ENCODE measurements at places on chromosomes 3 and 15.

DNA sequence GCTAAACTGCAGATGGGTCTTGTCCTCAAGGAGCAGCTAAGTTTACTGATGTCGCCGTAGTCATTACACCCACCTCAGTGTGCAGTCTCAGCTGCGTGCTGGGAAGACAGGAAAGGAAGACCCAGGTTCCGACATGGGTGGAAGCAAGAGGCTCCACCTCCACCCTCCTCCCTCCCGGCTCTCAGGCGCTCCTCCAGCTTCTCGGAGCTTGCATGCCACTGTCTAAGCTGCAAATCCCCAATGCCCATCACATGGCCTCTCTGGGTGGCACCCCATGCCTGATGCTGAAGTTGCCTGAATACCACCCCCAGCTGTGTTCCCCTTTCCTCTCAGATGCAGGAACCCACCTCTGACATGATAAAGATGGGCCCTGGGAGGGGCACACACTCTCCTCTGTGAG, 58.5 kb downstream of the MGLL start:
- DNase-seq = no peak

DNA sequence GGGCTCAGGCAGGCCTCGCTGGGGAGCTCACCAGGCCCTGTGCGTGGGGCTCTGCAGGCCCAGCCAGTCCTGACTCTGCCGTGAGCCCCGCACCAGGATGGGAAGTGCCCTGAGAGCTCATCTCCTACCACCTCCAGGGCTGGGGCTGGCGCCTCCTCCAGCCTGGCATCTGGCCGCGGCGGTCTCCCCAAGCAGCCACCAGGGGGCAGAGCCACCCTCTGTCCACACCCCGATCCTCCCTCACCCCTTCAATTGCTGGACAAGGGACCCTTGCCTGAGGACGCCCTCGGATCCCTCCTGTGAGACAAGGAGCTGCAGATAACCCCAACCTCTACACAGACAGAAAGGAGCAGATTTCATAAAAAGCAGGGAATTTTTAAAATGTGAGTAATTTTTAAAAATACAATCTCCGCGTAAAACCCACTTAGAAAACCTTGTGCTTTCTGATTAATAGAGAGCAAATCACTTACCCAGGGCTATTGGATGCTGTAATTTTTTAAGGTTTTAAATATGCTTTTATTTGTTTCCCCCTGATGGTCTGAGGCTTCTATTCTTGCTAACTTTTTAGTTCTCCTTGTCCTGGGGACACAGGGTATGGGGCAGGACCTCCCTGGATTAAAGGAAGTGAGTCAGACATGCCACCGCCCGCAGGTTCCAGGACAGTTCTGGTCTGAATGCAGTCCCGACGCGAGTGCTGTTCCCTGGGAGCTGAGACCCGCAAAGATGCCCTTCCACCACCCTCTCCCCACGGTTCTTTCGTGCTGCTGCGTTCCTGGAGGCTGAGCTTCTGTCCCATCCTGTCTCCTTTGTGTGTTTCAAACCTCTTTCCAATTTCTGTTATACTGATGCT, 52.3 kb upstream of the CHRNA7 start:
- DNase-seq = no peak

- no peak for DNase-seq
These were observed 843.9 kb downstream of the TUSC7 start for GRCh38 chr3:117553461-117553860.

- DNase-seq = no peak
These were observed 63.8 kb upstream of the GLCE start for GRCh38 chr15:69096626-69097025.

GRCh38 chr3:81277853-81278252, 483.6 kb downstream of the GBE1 start:
- DNase-seq = no peak

DNA sequence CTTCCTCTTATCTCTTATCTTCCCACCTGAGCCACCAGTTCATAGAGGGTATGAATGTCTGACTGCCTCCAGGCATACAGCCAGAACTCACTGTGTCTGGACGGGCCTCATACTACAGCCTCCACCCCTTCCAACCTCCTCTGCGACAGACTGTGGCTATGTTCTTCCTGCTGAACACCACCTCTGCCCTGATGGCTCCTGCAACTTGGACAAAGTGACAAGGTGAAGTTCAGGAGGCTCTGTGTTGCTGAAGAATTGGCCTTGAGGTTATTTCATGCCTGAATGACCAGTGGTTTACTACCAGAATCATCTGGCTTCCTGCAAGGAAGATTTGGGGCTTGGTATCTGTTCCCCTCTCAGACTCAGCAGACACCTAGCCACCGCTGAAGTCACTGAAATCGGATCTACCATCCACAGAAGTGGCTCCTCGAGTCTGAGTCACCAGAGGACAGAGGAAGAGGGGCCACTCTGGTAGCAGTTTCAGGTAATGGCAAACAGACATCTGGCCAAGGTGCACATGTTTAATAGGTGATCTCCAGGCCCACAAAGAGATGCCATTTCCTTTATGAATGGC, 14.2 kb upstream of the ULK3 start:
- no peak for DNase-seq

GRCh38 chr3:193962986-193963685, 172.8 kb upstream of the HES1 start:
- DNase-seq = no peak

- no peak for DNase-seq
These were observed 49.9 kb downstream of the KY start for GRCh38 chr3:134600685-134601463.

DNA sequence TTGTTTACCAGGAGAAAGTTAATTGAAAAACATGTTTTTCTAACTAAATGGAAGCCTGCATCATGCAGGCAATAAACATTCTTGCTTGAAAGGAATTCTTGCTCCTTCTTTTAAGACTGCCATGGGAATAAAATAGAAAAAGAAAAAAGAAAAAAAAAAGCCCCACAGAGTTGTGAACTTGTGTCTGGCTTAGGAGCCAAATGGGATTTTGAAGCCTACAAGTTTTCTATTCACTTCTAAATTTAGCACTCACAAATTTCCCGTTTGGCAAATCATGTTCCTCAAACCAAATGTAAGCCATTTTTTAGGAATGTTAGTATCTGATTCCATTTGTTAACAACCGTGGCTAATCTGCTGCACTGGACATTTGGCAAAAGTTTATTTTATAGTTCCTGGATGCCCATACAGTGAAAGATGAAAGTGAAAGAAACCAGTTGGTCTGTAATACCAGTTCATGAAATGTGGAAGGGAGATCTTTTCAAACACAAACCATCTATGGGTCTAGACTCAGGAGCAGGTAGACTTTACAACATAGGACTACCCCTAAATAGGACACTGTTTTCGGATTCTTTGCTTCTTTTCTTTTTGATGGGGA, 133.8 kb upstream of the GMNC start:
- DNase-seq = no peak

DNA sequence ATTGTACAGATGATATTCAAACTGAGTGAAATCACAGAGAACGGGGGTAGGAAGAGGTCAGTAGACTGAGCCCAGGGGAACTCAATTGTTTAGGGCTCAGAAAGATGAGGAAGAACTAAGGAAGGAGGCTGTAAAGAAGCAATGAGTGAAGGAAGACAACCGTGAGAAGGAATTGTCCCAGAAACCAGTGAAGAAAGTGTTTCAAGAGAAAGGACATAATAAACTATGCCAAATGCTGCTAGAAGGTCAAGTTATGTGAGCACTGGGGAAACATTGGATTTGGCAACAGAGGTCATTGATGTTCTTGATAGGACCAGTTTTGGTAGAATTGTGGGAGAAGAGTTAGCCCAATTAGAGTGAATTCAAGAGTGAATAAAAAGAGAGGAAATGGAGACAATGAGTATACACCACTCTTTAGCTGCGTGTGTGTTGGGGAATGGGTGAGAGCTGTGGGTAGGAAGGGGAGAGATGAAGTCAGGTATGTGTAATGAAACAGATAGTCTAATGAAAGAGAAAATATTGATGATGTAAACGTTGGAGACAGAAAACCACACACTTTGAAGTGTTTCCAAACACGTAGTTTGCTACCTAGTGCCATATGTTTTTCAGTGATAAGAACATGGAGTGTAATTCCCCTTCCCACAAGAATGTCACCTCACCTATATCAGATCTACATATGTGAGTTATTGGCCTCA, 42.5 kb upstream of the MME start:
- DNase-seq = no peak

GRCh38 chr3:168251371-168251770, 155.6 kb upstream of the GOLIM4 start:
- no peak for DNase-seq

GRCh38 chr3:41362638-41363559, 163.6 kb downstream of the CTNNB1 start:
- DNase-seq = no peak

DNA sequence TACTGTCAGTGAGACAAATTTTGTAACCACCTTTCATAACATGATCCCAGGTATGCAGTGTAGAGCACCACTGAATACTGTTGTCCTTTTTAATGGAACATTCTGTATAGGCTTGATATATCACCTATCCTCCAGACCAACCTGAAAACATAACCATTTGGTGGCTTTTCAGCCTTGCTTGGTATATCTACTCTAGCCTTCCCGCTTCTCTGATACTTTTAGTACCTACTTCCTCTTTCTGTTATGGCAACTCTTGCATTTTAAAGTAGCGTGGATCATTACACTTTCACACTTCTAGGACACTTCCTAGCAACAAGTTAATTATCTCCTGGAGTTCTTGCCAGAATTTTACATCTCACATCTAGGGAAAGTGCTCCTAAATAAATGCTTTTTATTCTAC, 226.6 kb upstream of the ROBO1 start:
- DNase-seq = no peak

All from AG04450 (cell line).